ENCODE measurements at places on chromosomes 12 and 14. TPM values are rescaled to one million over a fixed set of nuclear protein-coding genes. Genes with fewer than 3 reads are reported as not detected.

Gene TAS2R30
- 0.14 TPM for polyA plus RNA-seq

Gene RPS6KA5
- polyA plus RNA-seq, result 4.0 TPM

Gene ANO4
- 0.89 TPM for polyA plus RNA-seq

Gene SLC8A3
- polyA plus RNA-seq, result 0.16 TPM

Gene ADCK1
- 8.7 TPM for polyA plus RNA-seq

GRCh38 chr12:105272814-105273416, 36.9 kb upstream of the APPL2 start:
- DNase-seq, result no peak

GRCh38 chr14:41137741-41138140, 468.9 kb upstream of the LRFN5 start:
- DNase-seq, result no peak

DNA sequence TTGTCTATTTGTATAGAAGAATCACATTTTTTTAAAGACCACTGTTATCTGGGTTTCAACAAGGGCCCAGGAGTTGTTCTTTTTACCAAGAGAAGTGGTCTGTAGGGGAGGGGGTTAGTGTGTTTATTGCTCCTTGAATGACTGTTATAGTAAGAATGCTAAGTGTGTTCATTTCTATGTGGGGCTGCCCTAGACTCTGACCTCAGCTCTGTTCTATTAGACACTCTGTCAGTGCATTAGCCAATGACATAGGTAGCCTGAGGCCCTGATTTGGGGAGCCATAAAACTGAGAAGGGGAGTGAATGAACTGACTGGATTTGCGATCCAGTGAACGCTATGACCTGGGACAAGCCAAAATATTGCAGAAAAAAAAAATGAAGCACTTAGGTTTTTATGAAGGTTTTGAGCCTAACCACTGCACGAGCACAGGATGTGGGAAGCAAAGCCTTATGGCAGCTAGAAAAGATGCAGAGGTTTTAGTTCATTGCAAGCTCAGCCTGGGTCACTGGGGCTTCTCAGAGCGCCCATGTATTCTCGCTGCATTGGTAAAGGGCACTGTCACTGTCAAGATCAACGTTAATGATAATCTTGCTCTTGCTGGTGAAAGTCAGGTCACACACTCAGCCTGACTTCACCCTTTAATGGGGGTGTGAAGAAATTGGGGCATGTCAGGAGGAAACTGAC, 63.8 kb downstream of the PRKCH start:
- peak; percentile 33 for DNase-seq

- DNase-seq, result no peak
Measured at GRCh38 chr12:113891739-113892520, 74.2 kb downstream of the RBM19 start.

DNA sequence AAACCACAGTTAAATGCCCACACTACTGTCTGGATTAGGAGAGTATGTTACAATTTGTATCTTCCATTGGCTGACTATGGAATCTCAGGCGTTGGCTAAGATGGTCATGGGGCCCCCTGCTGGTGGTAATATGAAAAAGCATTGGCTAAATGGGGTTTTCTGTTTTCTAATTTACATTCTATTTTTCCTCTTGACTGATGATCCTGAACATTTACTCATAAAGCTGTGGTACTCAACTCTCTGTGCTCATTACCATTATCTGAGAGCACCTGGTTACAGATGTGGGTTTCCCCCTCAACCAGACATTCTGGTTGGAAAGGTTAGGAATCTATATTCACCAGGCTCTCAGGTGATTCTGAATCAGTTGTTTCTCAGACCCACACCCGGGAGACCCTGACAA, 64.8 kb downstream of the WSCD2 start:
- DNase-seq, result no peak

DNA sequence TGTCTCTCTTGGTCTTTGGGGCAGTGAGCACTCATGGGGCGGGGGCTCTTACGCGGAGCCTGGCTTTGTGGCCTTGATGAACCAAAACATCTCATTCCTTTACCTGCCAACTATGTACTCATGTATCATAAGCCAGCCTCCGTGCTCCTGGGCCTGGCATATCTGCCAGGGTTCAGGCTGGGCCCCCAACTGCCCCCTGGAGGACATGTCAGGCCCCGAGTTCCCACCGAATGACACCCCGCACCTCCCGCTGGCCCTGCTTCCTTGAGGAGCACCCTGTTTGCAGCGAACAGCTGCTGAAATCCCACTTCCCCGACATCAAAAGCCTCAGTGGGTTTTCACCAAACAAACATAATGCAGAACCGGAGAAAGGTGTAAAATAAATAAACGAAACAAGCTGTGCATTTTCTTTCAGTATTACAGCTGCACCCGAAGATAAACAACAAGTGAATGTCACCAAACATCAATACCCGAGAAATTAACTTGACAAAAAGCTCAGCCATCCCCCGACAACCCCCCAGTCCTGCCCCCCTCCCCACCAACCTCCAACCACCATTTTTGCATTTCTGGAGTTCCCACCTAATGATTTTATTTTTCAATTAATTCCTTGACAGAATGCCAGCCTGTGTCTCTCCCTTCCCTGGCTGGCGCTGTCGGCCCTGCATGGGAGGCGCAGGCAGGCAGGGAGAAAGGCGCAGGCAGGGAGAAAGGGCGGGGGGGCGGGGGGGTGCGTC, 139.2 kb downstream of the RBM19 start:
- no peak for DNase-seq

All from thymus (tissue), 14 donors.